Globus pallidus (tissue), 1 donor: ENCODE measurements at places on chromosomes 1 and 21.

GRCh38 chr1:2642131-2642559 is 9.3 kb upstream of the MMEL1 start:
- no peak for DNase-seq

GRCh38 chr1:159008744-159009188 is 941 bp upstream of the IFI16 start:
- peak; percentile 28 for DNase-seq

DNA sequence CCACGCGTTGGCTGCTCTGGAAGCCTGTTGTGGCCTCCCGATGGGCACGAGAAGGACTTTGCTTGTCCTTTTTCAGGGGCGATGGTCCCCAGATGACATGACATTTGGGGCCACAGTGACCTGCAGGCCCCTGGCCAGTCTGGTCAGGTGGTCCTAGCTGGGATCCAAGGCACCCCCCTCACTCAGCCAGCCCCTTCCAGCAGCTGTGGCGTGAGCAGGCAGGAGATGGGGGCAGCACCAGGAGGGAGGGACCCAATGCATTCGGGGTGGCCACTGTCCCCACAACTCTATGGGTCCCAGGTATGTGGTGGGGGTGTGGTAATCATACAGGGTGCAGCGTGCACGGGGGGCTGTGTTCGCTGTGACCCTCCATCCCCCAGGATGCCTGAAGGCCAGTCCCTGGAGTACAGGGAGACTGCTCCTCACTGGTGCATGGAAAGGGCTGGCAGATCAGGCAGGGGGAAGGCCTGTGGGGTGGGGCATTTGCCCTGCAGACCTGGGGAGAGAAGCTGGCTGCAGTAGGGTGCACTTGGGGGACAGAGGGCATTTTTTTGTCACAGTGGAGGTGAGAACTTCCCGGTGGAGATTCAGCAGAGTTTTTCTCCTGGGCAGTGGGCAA is 31.7 kb downstream of the WNT3A start:
- no peak for DNase-seq

GRCh38 chr1:115074839-115075534 is 14.3 kb downstream of the TSPAN2 start:
- DNase-seq, result no peak

- DNase-seq, result no peak
Observed at GRCh38 chr21:38504066-38504465, 5.8 kb upstream of the ERG start.

GRCh38 chr1:234500269-234500668 is 21.3 kb upstream of the TARBP1 start:
- peak; percentile 29 for DNase-seq

DNA sequence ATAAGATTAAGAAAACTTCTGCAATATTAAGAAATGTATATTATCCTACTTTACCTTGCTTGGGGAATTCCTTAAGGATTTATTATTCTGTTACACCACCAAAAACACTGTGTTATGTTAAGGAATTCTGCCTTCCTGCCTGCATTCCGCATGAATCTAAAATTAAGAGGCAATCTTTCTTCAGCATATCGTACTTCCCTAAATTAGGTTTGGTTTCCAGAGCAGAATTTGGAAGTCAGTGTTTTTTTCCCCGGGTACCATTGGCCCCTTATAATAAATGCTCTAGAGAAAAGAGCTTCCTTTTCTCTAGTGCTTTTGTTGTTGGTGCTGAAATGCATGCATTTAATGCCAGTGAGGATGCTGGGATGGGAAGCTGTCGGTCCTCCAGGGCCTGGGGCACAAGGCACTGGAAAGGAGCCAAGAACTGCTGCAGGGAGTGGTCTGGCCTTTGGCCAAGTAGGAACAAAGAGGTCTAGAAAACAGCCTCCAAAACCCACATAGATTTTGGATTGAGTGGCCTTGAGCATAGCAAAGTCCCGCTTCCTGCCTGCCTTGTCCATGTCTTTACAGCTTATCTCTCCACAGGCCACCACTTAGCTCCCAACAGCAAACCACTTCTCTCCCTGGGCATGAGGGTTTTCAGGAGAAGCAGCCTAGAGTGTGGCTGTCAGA is 69.9 kb downstream of the RRAGC start:
- DNase-seq, result no peak

DNA sequence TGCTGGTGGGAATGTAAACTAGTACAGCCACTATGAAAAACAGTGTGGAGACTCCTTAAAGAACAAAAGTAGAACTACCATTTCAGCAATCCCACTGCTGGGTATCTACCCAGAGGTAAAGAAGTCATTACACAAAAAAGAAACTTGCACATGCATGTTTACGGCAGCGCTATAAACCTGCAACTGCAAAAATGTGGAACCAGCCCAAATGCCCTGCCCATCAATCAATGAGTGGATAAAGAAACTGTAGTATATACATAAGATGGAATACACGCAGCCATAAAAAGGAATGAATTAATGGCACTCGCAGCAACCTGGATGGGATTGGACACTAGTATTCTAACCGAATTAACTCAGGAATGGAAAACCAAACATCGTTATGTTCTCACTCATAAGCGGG is 51.0 kb downstream of the ZSWIM5 start:
- DNase-seq, result no peak

- peak; percentile 63 for DNase-seq
Observed at GRCh38 chr1:180954005-180954800, 41.5 kb downstream of the KIAA1614 start.

- no peak for DNase-seq
Observed at GRCh38 chr1:87150143-87150542, 178.5 kb upstream of the LMO4 start.

DNA sequence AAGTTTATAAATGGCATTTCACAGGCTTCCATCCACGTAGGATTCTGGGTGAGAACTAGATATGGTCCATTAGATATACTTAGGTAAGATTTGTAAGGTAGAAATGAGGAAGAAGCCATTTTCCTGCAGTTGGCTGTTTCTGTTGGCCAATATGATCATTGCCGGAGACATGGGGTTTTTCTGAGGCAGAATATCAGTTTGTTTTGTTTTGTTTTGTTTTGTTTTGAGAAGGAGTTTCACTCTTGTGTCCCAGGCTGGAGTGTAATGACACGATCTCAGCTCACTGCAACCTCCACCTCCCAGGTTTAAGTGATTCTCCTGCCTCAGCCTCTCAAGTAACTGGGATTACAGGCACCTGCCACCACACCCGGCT is 8.7 kb upstream of the EYA3 start:
- no peak for DNase-seq

DNA sequence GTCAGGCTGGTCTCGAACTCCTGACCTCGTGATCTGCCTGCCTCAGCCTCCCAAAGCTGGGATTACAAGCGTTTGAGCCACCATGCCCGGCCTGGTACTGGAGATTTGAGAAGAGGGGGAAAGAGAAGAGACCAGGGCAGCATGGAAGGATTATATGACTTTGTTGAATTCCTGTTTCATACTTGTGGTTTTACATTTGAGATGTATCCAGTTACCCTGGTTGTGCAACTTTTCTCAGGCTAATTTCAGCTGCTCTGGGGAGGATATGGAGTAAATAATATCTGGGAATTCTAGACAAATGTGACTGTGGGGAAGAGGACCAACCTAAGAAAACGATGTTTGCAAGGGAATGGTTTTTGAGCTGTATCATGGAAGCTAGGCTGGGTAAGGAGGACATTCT is 89.5 kb upstream of the GREM2 start:
- no peak for DNase-seq

- no peak for DNase-seq
Observed at GRCh38 chr1:7470904-7471638, 300.0 kb upstream of the VAMP3 start.

- DNase-seq, result no peak
Observed at GRCh38 chr21:29610779-29611360, 312.1 kb downstream of the BACH1 start.

DNA sequence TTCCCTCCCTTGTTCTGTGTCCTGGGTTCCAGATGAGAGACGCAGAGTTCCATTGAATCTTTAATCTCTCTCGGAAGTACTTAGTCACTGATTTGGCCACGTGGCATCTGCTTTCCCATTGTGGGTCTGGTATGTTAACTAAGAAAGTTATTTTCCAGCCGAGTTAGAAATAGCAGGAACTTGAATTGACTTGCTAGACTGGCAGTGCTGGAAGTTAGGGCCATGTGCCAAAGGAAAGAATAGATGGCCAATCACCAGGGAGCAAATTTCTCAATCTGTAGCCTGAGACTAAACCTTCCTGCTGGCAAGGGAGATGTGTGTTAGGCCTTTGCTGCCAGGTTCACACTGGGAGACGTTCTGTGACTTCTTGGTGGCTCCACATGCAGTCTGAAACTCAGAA is 24.2 kb upstream of the SLFNL1 start:
- peak; percentile 12 for DNase-seq

- DNase-seq, result no peak
Observed at GRCh38 chr1:6245869-6246496, 2.0 kb downstream of the HES3 start.

- DNase-seq, result no peak
Observed at GRCh38 chr1:152118915-152119314, 3.7 kb upstream of the TCHH start.

DNA sequence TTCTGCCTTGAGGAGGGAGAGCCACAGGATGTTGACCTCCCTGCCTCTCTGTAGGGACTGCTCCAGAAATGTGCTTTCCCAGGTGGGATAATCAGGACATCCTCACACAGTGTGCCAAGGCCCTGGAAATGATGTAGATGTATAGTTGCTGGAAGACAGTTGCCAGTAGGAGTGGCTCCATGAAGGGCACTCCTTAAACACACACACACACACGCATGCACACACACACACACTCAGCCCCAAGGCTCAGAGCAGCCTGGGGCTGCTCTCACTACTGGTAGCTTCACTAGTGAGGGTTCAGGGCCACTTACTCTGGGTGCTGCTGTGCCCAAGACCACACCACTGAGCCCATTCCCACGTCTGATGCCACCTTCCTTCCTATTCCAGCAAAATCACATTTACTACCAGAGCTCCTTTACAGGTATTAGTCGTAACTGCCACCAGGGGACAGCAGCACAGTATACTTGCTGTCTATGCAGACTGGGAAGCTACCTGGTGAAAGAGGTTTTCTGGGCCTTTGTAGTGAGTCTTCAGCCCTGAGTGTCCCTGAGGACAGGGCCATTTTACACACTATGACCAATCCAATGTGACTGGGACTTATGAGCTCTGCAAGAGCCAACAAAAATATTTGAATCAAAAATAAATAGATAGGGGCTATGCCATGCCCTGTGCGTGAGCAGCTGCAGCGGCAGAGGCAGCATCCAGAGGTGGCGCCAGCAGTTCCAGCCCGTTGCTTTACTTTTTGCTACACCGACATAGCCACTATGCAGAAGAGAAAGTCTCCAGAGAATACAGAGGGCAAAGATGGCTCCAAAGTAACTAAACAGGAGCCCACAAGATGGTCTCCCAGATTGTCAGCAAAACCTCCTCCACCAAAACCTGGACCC is 15.0 kb downstream of the CRNN start:
- DNase-seq, result no peak

DNA sequence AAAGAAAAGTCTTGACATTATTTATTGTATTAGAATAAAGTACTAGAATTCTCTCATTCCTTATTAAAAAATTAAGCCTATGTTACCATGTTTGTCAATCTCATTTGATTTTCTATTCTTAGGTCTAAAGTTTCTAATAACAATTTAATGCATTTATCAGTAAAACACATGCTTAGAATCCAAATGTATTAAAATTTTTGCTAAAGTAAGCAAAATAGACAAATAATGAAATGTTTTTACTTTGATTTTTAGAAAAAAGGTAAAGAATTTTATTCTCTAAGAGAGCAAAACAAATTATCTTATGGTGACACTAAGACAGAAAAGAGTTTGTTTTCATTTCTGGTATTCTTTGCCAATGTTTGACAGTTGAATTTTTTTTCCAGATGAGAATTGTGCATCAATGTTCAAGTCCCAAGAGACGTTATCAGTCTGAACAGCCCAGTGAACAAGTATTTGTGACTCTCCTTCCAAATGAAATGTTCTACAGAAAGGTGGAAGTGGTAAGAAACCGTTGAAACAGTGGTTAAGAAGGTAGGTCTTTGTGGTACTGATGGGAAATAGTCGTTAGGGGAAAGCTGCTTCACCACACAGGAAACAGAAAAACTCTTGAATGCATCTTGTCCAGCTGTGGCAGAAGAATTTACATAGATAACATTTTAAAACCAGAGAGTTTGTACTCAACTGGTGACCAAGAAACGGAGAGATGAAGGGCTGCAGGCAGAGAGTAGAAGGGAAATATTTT is 402.5 kb downstream of the PTPRC start:
- DNase-seq, result no peak

DNA sequence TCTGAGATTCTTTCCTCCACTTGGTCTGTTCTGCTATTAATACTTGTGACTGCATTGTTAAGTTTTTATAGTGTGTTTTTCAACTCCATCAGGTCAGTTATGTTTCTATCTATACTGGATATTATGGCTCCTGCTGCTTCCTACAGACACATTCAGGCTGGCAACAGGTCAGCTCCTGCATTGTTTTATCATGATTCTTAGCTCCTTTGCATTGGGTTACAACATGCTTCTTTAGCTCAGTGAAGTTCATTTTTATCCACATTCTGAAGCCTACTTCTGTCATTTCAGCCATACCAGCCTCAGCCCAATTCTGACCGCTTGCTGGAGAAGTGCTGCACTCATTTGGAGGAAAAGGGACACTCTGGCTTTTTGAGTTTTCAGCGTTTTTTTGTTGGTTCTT is 37.3 kb upstream of the F3 start:
- DNase-seq, result no peak

- no peak for DNase-seq
Observed at GRCh38 chr1:22055463-22055862, 3.0 kb downstream of the CDC42 start.

- DNase-seq, result no peak
Observed at GRCh38 chr1:89576013-89576412, 51.4 kb downstream of the LRRC8B start.

- DNase-seq, result no peak
Observed at GRCh38 chr1:237171454-237172117, 129.6 kb downstream of the RYR2 start.

DNA sequence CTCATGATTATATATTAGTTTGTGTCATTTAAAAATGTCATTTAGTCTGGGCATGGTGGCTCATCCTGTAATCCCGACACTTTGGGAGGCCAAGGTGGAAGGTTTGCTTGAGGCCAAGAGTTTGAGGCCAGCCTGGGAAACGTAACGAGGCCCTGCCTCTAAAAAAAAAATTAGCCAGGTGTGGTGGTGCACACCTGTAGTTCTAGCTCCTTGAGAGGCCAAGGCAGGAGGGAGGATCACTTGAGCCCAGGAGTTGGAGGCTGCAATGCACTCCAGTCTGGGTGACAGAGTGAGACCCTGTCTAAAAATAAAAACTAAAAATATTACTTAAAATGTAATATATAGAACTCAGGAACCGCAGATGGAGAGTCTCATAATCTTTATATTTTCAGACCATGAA is 34.6 kb downstream of the RUNX3 start:
- DNase-seq, result no peak

DNA sequence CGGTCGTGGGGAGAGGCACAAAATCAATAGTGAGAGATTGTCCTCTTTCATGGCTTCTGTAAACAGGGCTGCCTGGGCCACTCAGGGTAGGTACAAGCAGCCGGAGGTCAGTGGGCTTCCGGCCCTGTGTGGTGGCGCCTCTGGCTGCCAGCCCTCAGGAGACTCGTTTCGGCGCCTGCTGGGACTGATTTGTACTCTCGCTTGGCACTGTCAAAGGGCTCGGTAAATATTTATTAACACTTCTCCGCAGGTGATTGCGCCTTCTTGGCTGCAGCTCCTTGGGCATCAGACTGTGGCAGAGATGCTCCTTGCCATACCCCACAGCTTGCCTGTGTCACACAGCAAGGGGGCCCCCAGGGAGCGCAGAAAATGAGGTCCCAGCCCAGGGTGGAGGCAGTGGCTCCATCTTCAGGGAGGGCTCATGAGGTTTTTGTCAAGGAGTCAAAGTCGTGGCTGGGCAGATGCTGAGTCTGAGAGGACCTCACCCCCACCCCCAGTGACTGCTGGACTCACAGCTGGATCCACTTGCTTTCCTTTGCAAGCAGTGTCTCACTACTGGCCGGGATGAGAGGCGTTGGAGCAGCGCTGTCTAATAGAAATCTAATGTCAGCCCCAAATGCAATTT is 262.5 kb downstream of the GRIK3 start:
- no peak for DNase-seq
